ENCODE measurements at places on chromosomes 6 and 20.

DNA sequence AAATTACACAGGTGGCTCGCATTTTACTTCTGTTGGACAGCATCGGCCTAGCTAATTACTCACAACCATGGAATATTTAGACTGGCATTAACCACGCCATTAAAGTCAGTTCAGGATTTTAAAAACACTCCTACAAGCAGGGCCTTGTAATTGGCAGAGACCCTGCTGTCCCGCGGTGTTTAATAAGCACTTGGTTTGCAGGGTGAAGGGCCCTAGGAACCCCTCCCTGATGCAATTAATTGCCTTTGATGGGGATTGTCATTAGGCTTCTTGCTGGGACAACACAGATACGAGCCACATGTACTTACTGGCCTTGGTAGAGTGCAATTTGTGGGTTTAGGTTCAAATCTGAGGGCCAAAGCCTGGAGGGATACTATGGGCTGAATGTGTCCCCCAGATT is 7.8 kb upstream of the VSTM2L start:
- DNase-seq = no peak

DNA sequence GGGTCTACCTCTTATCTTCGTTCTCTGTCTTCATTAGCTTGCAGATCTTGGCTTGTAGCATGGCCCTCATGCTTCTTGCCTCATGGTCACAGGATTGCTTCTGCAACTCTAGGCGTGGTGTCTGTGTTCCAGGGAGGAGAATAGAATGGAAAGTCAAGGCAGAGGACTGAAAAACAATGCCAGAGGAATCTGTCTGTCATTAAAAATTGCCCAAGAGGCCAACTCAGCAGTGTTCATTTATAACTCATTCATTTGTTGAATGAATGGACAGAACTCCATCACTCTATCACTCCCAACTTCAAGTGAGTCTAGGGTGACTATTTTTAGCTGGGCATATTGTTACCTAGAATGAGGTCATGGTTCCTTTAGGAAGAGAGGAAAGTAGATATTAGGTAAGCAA is 179.6 kb downstream of the UST start:
- DNase-seq = no peak

DNA sequence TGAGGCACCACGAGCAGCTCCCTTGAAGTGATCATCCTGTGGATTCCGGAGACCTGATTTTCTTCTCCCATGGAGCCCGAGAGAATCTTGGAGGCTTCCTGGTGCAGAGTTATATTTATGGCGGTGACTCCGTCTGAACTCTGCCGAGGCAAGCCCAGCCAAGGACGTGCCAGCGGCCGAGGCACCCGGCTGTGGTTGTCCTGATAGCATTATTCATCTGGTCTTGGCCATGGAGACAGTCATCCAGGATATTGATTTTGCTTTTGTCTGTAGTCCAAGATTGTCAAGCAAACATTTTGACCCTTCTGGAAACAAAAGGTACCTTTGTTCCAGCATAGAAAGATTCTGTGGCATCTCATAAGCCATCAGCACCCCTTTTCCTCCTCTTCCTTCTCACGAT is 163.3 kb downstream of the SCML4 start:
- DNase-seq = no peak

- no peak for DNase-seq
These were observed 57.4 kb upstream of the SASH1 start for GRCh38 chr6:148285205-148285604.

DNA sequence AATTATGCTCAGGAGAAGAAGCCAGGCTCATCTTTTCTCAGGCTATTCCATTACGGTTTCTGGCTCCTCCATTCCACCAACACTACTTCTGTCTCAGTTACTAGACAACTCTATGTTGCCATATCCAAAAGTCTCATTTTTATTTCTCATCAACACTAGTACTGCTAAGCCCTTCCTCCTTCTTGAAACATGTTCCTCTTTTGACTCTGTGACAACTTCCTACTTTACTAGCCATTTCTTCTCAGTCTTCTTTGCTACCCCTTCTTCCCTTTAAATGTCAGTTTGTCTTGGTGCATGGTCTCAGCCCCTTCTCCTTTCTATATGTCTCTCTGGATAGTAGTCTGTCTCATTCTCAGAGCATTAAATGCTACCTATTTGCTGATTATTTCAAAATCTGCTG is 7.1 kb upstream of the ADGRG6 start:
- no peak for DNase-seq

Data from activated T-cell treated with anti-CD3 and anti-CD28 coated beads for 4 hours (primary cell).